ENCODE measurements at places on chromosomes 2 and 18.

DNA sequence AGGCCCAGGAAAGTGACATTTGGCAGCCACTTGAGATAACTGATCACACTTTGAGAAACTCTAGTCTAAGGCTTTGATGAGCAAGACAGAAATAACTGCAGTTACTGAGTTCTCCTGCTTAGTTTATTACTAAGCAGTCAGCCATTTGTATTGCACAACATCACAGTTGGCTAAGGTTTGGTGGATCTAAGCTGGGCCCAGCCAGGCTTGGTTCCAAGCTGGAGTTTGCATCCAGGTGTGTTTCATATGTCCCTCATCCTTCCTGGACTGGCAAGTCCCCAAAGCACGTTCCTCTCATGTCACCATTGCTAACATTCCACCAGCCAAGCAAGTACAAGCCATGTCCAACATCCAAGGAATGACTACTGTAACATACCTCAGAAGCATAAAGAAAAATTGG, 71.3 kb upstream of the ZNF532 start:
- DNase-seq: peak; percentile 77

DNA sequence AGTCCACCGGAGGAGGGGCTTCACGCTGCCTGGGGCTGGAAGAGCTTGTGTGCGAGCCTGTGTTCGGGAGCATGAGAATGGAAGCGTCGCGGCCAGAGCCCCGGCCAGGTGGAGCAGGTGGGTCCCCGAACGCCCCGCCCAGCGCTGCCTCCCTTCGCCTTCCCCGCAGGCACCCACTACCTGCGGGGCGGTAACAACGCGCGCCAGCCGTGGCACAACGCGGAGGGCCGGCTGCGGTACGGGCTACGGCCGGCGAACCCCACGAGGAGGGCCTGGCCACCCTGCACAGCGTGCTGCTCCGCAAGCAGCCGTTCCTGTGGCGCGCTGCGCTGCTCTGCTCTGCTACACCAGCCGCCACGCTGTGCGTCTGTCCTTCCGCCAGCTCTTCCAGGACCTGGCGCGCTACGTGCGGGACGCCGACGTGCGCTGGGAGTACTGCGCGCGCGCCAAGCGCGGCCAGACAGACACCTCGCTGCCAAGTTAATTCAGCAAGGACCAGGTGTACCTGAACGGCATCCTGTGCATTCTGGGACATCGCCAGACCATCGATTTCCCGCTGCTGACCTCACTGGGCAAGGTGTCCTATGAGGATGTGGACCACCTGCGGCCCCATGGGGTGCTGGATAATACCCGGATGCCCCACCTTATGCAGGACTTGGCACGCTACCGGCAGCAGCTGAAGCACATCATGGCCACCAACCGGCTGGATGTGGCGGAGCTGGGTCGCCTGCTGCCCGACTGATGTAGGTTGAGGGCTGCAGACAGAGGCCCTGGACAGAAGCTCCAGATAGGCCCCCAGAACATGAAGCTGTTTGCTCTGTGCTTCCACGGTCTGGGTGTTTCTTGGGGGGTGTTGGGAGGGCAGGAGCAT, 200.6 kb downstream of the NAPG start:
- no peak for DNase-seq

DNA sequence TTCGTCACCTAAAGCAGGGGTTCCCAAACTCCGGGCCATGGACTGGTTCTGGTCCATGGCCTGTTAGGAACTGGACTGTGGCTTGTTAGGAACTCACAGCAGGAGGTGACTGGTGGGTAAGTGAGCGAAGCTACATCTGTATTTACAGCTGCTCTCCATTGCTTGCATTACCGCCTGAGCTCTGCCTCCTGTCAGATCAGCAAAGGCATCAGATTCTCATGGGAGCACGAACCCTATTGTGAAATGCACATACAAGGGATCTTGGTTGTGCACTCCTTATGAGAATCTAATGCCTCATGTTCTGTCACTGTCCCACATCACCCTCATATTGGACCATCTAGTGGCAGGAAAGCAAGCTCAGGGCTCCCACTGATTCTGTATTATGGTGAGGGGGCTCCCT, 217.0 kb downstream of the ZFP36L2 start:
- no peak for DNase-seq

DNA sequence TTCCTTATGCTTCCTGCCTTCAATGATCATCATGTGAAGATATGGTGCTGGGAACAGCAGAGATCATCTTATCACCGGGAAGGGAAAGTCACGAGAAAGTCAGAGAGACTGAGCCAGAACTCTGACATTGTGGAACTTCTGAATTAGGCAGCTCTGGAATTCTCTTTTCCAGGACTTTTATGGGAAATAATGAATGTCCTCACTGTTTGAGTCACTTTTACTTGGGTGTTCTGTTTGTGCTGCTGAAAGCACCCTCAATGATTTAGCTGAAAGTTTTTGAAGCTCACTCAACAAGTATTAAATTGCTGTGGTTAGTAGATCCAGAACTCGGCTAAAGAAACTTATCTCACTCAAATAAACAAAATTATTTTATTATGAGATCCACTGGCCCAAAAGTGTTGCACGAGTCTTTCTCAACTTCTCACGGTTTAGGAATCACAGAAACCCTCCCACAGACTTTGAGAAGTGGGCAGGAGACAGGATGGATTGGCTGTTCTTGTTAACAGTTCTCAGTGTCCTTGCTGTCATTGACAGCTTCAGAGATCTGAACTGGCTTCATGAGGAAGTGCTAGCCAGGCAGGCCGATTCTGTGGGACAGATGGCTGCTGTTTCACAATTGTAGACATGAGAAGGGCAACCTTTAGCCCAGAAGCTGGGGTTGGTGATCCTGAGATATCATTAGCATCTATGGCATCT, 26.4 kb upstream of the ATRAID start:
- peak; percentile 70 for DNase-seq
